Right renal pelvis (tissue), 4 donors: ENCODE measurements at places on chromosomes 5 and 9.

- no peak for DNase-seq
Measured at GRCh38 chr9:21505425-21506179, 23.5 kb upstream of the IFNE start.

DNA sequence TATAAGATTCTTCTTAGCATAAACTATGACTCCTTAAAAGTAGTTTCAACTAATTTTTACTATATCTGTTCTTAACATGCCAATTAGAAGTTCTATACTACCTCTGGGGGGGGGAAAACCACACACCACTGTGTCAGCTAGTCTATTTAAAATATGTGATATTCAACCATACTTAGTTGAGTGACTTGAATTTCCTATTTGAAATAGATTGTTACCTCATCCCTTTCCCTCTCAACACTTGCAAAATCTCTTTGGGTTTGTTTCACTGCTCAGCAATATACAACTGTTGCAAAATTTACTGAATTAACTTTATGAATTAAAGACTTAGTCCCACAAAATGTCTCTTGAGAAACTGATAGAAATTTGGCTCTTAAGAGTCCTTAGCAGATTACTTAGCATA lies 151.1 kb upstream of the POU5F2 start:
- DNase-seq, result no peak

DNA sequence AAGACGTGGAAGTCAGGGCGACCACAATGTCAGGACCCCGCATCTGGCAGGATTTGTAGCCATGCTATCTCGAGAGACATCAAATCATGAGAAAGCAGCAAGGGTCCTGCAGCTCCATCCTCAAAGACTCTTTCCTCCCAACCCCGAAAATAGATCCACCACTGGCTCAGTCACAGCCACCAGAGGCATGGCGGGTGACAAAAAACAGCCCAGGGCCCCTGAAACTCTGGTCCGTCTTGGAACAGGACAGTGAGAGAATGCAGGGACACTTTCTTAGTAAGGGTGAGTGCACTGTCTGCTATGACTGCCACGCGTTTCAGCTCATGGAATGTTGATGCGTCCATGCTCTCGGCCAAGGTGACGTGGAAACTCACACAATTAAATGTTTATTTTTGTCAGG lies 220.9 kb downstream of the IRX2 start:
- DNase-seq, result no peak

DNA sequence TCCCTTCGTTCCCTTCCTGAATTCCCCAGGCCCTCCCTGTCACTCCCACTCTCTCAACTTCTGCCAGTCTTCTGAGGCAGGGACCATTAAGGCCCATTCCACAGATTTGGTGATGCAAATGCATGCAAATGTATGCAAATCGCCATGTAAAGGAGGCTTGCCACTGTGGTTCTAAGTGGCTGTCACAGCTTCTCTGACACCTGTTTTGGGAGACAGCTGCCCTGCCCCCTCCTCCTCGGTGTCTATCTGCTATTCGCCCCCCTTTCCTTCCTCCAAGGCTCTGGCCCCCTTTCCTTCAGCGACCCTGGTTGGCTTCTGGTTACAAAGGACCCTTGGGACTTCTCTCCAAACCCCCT lies 10.5 kb upstream of the ARAP3 start:
- DNase-seq, result no peak

GRCh38 chr5:134071614-134072207 lies 42.8 kb upstream of the TCF7 start:
- no peak for DNase-seq

DNA sequence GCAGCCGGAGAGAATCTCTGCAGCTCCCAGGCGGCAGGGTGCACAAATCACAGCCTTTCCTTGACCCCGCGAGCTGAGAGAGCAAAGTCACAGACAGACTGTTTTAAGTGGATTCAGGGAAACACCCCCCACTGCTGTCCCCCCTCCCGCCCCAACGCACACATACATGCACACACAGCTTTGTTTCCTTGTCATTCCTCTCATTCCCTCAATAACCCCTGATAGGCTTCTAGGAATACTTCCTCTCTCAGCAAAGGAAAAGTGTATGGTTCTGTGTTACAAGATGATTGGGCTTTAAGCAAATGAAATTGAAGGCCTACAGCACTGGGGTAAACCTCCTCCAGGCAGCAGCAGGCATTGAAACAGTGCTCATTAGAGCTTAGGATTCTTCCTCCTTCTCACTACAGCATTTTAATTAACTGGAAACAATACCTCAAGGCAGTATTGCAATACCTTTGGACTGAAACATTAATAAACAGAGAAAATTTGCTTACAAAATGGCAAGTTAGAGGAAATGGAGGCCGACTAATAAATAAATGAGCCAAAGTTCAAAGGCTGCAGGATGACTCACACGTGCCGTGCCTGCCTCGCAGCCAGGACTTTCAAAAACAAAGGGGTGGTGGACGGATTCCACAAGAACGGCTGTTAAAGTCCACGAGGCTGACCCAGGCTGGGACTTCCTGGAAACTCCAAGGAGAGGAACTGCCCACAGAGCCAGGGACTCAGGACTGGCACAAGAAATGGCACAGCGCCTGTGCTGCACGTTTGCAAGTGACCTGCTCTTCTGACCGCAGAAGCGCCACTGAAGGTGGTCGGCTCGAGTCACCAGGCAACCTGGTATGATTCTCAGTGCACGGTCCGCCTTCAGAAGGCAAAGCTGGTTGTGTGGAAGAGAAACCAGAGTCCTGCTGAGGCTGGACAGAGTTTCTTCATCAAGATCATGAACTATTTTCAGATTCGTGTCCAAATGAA lies 236.2 kb downstream of the SYK start:
- no peak for DNase-seq

- no peak for DNase-seq
Measured at GRCh38 chr9:9079473-9079872, 1279.9 kb upstream of the DMAC1 start.

GRCh38 chr9:34419716-34420504 lies 38.5 kb downstream of the FAM219A start:
- DNase-seq, result no peak

DNA sequence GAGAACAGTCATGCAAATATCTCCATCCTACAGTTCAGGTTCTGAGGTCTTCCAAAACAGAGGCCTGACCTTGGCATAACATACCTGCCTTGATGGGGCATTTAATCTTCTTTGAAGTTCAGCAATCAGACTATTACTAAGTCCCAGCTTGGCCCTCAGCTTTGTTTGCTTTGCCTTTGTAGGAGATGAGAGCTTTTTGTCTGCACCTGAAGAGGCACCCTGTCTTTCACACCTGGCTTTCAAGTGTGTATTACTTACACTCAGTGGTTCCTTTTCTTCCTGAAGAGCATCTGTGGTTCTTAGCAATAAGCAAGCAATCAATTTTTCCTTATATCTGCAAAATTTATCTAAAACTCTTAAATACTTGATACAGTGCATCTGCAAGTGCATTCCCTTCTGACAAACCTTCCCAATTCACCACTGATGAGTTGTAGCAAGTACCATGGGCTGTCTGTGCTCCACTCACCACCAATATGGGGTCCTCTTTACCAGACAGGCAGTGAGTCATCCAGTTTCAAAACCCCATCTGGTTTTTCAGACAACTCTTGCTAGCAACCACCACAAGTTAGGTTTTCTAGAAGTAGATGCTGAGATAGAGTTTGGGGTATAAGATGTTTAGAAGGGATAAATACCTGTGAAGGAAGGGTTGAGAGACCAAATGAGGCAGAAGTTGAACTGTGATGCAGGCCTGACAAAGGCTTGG lies 100.2 kb downstream of the HINT1 start:
- no peak for DNase-seq

- DNase-seq, result no peak
Measured at GRCh38 chr5:74021126-74021525, 395.1 kb downstream of the ARHGEF28 start.

DNA sequence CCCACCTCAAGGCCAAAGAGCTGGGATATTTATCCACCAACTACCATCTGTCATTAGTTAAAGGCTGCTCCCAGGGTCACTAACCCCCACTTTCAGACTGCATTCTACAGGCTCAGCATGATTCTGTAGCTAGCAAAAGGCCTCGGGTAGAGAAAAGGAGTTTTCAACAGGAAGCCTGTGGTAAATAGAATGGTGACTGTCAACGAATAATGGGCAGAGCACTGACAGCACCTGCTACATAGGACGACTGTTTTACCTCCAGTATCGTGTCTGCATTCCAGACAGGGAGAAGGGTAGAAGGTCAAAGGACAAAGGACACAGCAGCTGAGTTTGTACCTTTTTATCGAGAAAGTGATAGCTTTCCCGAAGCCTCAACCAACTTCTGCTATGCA lies 20.3 kb downstream of the MFAP3 start:
- DNase-seq, result no peak

DNA sequence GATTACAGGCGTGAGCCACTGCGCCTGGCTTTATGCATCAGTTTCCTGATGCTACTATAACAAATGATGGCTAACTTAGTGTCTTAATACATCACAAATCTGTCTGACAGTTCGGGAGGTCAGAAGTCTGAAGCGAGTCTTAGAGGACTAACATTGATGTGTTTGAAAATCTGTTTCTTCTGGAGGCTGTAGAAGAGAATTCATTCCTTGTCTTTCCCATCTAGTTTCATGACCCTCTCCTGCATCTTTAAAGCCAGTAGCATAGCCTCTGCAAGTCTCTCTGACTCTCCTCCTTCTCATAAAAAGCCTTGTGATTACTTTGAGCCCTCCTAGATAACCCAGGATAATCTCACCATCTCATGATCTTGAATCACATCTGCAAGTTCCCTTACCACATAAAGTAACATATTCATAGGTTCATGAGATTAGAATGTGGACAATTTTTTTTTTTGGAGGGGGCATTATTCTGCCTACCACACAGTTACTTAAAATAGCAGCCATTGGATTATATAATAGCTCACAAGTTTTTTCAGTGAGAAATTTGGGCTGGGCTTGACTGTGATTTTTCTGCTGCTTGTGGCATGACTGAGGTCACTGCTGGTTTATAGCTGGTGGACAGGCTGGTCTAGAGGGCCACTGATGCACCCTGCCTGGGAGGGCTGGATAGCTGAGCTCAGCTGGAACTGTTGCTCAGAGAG lies 134.8 kb downstream of the FBXL7 start:
- no peak for DNase-seq

- no peak for DNase-seq
Measured at GRCh38 chr5:127275641-127276193, 14.9 kb upstream of the MEGF10 start.

- no peak for DNase-seq
Measured at GRCh38 chr5:172701291-172701656, 60.2 kb downstream of the NEURL1B start.

- DNase-seq, result peak; percentile 58
Measured at GRCh38 chr5:112757468-112758208, 20.0 kb downstream of the APC start.

DNA sequence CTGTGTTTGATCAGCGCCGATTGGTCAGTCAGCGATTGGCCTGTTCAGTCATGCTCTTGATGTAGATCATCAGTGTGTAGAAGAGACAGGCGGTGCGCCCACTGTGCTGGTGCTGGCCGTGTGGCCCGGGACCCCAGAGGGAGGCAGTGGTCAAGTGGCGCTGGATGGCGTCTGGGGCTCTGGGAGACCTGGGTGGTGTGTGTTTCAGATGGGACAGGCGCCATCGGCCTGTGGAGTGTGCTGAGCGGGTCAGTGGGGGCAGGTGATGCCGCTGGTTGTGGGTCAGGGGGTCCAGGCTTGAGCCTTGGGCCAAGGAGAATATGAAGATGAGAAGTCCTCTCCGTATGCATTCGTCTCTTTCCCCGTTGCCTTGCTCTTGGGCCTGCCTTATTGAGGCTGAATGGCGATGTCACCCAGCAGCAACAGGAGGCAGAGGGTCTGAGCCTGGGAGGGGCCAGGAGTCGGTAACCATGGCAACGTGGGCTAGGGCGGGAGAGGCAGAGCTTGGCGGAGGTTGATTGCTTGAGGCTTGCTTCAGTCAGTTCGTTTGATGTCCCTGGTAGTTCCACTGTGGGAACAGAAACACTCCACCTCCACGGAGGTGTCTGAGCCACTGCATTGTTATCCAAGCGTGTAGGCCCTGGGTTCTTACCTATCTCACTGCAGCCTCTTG lies 117.8 kb upstream of the CACNA1B start:
- no peak for DNase-seq

DNA sequence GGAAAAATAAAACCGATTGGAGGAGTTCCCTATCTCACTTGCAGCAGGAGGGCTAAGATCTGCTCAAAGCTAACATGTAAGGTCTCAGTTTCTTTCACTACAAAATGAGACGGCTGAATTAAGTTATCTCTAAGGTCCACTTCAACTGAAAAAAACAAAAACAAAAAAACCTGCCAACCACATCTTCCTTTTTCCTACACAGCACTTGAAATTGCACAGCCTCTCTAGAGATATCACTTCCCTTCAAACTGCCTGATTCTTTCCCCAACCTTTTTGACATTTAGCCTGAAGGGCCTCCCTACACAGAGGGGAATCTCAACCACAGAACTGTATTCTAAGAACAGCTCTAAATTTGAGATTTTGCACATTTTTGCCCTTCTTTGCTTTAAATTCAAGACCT lies 227.9 kb upstream of the TARS1 start:
- DNase-seq, result no peak

- no peak for DNase-seq
Measured at GRCh38 chr5:119383008-119383407, 27.2 kb downstream of the TNFAIP8 start.

DNA sequence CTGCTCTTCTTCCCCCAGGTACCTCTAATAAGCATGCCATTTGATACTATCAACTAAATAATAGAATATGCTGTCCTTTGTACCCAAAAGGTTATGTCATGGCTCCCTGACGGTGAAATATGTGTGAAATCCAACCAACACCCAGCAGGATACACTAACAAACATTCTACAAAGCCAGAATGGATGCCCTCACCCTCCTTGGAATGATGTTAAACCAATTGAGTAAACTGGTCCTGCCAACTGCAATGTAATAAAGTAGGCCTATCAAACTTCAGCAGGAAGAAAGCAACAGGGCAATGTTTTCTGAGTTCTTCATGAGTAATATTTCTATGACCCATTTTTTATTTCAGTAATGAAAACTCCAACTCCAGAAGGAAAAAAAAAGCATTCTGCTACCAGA lies 24.9 kb downstream of the RGMB start:
- DNase-seq, result no peak

DNA sequence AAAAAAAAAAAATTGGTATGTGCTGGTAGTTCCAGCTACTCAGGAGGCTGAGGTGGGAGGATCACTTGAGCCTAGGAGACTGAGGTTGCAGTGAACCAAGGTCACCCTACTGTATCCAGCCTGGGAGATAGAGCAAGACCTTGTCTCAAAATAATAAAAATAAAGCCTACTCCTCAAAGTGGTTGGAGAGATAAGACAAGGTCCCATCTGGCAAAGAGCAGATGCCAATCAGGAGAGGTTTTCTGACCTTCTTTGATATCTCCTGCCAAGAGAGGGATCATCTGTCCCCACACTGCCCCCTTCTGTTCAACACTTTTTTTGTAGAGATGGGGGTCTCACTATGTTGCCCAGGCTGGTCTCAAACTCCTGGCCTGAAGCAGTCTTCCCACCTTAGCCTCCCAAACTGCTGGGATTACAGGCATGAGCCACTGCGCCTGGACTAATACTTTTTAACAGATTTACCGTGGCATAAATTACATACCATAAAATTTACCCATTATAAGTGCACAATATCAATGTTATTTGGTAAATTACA lies 64.7 kb downstream of the SH3PXD2B start:
- no peak for DNase-seq

GRCh38 chr9:93822229-93822628 lies 132.9 kb downstream of the BARX1 start:
- no peak for DNase-seq
